NCI-H1092 treated with DMSO at 0.1 percent for 48 hours (cell line): ENCODE measurements at places on chromosomes 13 and 19.

DNA sequence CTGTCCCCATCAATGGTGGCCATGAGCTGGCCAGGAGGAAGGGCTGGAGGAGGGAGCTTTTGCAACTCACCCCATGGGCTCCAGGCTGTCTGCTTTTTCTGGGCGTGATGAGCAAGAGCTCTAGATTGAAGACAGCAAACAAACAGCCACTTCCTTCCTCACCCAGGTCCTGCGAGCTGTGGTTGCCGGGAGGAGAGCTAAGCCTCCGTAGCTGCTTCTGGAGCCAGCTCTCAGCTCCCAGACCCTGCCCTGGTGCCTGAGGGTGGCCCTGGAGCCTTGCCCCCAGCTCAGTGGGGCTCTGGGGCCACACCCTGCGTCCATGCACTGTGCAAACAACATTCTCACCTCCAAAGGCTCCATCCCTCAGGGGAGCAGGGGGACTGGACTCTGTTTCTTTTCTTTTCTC, 6.2 kb downstream of the MYO1F start:
- no peak for DNase-seq

DNA sequence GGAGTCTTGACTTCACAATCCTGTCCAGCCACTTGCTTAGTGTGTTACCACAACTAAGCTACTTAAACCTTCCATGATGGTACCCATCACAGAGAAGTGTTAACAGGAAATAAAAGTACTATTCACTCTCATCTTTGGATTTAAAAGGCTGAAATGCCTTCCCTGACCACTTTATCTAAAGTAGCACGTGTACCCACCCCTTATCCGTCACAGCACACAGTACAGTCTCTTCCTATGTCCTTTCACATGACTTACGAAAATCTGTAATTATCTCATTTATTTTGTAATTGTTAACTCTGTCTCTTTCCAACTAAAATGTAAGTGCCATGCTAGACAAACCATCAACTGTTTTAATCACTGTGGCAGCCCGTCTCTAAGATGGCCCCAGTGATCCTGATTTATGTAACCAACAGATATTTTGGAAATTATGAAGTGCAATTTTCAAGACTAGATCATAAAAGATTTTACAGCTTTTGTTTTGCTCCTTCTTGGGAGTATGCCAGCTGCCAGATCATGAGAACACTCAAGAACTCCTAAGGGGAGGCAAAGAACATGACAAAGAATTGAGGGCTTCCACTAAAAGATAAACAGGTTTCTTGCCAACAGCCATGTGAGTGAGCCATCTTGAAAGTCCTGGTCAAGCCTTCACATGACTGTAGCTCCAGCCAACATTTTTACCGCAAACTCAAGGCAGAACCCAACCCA, 44.9 kb downstream of the DIAPH3 start:
- DNase-seq, result no peak

GRCh38 chr13:97028441-97029299, 34.4 kb upstream of the OXGR1 start:
- DNase-seq, result peak; percentile 50

- DNase-seq, result no peak
Observed at GRCh38 chr19:36665832-36666231, 805 bp downstream of the ZNF461 start.

DNA sequence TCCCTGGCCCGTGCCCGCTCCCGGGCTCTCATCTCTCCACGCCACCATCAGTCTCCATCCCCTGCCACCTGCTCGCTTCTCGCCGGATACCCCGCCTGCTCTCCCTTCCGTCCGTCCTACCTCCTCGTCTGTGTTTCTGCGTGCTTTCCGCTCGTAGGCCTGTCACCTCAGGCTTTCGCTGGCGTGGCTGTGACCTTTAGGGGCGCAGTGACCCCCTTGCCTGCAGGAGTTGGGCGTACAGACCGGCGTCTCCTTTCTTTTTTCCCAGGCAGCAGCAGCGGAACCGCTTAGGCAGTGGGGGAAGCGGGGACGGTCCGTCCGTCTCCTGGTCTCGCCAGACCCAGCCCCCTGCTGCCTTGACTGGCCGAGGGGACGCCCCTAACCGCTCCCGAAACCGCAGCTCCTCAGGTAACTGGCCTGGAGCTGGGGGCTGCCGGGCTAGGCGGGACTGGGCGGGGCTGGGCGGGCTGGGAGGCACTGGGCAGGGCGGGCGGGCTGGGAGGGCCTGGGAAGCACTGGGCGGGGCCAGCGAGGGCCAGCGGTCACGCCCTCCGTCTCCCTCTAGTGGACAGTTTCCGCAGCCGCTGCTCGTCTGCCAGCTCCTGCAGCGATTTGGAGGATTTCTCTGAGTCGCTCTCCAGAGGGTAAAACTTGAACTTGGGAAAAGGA, 6.3 kb downstream of the PGLYRP1 start:
- peak; percentile 66 for DNase-seq

GRCh38 chr19:42424345-42424707, 2.9 kb downstream of the LIPE start:
- DNase-seq, result no peak
